ENCODE measurements at places on chromosomes 2 and 18.

DNA sequence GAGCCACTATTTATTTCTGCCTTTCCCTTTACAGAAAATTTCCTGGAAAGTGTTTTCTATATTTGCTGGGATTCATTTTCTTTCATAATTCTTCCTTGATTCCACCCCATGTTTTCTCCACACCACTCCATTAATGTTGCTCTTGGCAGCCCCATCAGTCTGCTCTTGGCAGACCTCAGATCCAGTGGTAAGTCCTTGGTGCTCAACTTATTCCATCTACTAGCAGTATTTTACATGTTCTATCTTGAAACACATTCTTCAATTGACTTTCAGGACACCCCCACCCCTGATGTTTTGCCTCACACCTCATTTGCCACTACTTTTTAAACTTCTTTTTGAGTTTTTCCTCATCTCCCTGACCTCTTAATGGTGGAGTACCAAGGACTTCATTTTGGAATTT, 65.0 kb downstream of the HNMT start:
- DNase-seq = no peak

GRCh38 chr2:8582191-8582590, 99.7 kb upstream of the ID2 start:
- DNase-seq = no peak

DNA sequence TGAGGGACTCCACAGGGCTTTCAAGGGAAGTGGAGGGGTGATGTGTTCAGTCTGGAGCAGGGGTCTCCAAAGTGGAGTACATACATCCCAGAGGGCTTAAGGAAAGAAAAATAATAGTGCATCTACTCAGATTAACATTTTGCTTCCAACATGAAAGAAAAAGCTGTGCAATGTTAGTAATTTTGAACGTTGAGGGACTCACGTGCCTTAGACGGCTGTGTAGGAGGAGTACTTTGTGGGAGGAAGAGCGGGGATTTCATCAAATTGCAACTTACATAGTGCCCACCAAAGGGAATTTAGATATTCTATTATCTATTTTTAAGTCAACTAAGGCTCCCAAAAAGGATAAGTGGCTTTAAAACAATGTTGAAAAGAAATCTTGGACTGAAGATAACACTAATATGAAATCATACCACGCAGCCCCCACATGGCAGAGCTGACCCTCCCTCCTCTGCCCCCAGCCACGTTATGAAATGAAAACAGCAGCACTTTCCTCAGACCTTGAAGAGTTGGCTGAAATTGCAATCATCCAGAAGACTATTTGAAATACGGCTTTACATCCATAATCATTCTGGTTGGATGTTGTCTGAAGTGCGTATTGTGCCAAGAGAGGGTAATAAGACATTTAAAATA, 42.9 kb downstream of the MEX3C start:
- no peak for DNase-seq

DNA sequence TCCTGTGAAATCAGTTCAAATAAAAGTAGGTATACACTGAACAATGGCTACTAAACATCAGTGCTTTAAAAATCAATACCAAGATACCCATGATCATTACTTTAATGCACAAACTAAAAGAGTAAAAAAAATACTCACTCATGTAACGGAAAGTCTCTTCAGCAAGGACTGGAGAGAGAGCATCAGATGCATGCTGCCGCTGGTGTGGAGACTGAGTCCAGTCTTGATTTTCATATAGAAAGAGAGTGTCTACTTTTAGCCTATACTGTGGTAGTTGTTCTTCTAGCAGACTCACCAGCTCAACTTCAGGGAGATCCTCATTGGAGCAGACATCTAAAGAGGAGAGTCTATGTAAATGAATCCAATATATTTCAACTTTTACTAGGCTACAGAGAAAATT, 44.0 kb downstream of the TRAK2 start:
- no peak for DNase-seq

DNA sequence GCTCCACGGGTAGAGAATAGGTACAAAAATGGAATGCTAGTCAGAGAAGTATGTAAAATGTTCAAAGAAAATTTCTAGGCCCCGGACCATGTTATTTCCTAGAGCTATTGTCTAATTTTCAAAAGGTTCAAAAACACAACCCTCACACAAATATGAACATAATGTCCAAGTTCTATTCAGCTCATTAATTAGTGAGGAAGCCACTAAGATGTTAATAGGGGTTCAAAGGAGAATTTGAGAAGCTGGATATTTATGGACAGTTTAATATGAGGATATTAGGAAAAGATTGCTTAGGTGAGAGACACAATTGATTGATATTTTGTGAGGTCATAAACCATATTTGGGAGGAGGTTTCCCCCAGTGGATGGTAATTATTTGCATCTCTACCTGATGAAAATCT, 710.6 kb upstream of the ID2 start:
- no peak for DNase-seq

DNA sequence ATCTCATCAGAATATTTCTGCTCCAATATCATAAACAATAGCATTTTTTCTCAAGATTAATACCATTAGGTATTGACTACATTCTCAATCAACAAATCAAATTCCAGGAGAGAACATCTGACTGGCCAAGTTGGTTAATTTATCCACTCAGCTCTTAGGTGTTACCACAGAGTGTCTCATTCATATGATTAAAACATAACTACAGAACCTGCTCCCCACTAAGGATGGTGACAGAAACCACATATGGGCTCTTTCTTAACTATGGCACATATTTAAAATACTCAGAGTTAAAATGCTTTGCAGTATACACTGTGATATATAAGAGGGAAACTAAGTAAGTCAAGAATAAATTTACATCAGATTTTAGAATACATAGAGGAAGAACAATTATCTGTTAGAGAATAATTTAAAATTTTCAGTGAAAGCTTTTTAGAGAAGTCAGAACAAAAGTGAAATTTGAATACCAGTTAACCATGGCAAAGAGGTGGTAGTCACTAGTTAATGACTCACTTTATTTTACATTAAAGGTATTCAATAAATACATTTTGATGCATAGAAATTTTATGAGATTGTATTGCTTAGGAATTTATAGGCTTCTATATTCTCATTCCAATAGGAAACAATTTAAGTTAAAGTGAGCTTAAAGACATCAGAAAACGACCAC, 1120.8 kb upstream of the TMEFF2 start:
- no peak for DNase-seq

DNA sequence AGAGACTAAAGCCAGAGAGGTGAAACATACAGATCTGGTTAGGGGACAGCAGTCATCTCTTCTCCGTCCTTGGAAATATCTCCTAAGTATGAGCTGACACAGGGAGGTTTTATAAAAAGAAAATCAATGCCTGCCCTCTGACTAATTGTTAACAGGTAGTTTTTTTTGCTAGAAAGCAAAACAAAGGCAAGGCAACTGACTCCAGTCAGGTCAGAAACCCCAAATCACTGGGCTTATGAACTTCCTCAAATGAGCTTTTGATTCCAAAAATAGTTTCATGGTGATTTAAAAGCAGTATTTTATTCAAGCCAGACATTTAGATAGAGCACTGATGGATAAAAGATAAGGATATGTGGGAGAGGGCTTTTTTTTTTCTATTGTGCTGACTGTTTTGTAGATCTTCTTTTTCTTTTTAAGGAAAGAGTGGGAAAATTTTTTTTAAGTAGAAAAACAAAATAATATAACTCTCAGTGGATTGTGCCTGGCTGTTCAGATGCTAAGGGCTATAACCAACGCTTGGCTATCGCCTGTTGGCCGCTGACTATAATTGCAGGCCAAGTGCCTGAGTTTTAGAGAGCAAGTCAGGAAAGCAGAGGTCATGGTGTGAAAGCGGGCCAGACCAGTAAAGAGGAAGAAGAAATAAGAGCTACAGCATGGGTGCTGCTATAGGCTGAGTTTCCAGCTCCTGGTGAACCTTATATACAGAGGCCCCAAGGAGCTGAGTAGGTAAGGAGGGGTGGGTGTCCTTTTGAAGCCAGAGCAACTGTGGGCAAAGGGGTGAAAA, 44.9 kb downstream of the MRPL35 start:
- DNase-seq = no peak

DNA sequence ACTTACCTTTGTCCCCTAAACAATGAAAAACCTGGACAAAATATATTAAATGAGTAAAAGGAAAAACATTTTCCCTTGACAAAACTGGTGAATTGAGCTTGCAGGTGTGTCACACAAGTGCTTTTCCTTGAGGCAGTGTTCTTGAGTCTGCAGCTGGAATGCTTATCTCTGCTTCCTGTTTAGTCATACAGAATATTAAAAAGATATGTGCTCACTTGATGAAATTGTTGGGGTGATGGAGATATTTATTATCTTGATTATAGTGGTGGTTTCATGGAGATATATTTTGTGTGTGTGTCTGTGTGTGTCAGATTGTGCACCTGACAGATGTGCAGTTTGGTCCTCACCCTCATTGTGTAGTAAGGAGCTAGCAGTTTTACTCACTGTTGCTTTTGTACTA, 3.3 kb downstream of the TAF1B start:
- DNase-seq = no peak

GRCh38 chr2:16553226-16553625, 112.4 kb downstream of the CYRIA start:
- DNase-seq = no peak

DNA sequence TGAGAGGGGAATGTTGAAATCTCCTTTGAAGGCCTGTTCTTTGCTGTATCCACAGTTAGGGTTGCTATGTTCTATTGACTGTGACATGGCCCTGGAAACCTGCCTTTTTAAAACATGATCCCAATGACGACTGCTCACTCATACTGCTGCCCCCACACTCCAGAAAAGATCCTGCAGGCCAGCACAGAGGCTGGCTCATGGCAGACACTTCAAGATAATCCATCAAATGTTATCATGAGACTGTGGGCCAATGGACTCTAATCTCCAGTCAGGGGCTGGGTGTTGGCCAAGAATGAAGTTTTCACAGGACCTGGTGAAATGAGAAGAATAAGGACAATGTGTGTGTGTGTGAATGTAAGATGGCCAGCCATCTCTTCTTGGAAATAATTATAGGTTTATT, 59.0 kb upstream of the THOC1 start:
- DNase-seq = no peak

- no peak for DNase-seq
These were observed 25.0 kb downstream of the FAM171B start for GRCh38 chr2:186718903-186719302.

DNA sequence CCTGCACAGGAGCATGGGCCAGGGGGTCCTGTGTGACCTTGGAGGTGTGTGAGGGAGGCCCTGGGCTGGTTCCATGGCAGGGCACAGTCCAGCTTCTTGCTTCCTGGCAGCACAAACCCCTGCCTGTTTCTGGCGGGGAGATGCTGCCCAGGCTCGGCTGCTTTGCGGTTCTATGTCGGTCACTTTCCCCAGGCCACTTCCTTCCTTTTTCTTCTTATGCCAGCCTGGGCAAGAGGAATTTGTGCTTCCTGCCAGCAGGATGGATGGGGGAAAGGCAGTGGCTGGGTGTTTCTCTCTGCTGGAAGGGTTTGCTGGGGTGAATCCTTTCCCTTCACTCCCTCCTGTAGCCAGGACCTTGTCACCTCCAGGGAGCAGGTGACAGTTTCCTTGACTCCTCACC, 24.3 kb downstream of the ASAP2 start:
- DNase-seq = no peak

Measured in stimulated activated CD4-positive, alpha-beta T cell treated with anti-CD3 and anti-CD28 coated beads, Interleukin-2, amount 100 ng/mL, for 4 hours (primary cell).